ENCODE measurements at places on chromosomes 4 and X. TPM values are rescaled to one million over a fixed set of nuclear protein-coding genes. Genes with fewer than 3 reads are reported as not detected.

NHS gene
- 11.4 TPM for total RNA-seq

RHOXF1 gene
- total RNA-seq = 1.2 TPM

PFKFB1 gene
- total RNA-seq = 18.5 TPM

MMRN1 gene
- 16.7 TPM for total RNA-seq

RNF113A gene
- 10.1 TPM for total RNA-seq

CLDN2 gene
- total RNA-seq = 1.5 TPM

AR gene
- total RNA-seq = 19.3 TPM

SLC49A3 gene
- total RNA-seq = 19.0 TPM

- DNase-seq = no peak
Measured at GRCh38 chr4:12933760-12934221, 550.3 kb downstream of the RAB28 start.

DNA sequence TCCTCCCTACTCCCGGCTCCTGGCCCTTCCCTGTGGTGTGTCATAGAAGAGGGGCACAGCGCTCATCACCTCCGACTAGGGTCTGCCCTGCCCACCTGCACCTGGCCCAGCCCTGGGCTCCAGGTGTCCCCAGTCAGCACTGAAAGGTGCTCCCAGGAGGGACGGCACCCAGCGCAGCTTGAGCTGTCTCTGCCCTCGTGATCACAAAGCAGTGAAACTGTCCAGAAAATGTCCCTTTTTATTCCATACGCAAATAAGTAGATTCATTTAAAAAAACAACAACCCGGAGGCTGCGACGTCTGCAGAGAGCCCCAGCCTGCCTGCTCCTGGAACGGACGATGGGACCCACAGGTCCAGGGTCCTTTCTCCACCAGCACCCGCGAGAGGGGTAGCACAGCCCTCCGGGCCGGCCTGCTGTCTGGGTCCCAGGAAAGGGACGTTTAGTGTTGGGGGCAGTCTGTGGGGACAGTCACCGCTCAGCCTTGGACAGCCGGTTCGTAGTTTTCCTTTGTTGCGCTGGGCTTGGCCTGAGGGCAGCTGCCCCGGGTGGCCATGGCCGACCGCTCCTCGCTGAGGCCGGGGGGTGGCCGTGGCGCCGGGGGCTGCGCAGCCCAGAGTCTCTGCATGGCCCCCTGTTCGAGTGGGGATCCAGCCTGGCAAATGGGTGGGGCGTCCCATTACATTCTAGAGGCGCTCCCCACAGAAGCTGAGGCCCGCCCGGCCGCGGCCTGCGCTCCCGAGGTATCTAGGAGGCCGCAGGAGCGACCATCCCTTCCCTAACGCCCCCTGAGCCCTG lies 4.6 kb downstream of the HMX1 start:
- DNase-seq = no peak

DNA sequence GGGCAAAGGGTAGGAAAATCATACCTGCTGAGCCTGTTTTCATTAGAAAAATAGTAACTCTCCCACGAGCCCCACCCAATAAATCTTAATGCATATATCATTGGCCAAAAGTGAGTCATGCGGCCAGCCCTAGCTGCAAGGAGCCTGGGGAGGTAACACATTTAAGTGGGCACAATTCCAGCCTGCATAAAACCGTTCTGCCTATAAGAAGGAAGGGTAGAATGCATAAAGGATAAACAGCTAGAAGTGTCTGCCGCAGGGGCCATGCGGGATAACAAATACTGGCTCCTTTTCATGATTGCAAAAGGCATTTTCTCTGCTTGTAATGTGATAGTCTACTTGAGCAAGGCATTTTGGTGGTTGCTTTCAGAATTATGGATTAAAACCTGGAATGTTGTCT lies 37.1 kb downstream of the EFHC2 start:
- no peak for DNase-seq

- DNase-seq = no peak
Measured at GRCh38 chr4:90162566-90162965, 35.4 kb downstream of the CCSER1 start.

DNA sequence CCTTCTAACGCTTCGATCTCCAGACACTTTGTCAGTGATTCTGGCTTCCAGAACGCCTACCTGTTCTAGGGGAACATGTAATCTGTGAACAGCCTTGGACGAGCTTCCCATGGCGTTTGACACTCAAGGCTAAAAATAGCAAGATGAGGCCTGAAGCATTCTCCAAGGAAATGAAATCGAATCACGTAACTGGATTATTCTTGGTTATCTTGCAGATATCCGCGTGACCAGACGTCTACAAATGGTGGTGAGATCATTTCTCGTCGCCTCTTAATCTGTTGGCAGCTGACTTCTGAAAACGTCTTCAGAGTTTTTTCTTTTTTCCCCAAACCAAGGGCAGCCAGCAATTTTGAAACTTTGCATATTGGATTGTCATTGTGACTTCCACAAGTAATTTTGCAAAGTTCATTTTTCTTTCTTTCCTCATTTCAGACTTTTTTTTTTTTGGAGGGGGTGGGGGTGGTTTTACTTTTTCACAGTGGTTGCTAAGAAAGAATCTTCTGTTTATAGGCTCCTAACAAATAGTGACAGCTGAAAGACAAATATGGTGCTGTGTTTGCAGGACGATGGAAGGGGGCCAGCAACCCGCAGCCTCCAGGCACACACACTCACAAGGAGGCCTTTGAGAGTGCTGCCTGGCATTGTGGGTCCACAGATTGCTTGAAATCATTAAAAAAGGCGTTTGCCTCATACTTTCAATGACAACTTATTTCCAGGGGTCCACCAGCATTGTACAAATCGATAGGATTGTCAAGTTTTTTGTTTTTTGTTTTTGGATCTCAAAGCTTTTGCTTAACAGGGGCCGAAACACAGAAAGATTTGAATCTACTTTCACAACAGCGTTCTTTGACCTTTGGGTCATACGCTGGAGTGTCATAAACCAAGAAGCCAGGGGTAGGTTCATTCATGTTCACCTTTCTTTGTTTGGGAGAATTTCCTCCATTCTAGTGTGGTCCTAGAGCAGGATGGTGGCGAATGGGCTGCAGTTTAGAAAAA lies 32.4 kb upstream of the PDLIM3 start:
- DNase-seq = no peak

GRCh38 chr4:73252001-73252400 lies 6.6 kb downstream of the ANKRD17 start:
- no peak for DNase-seq

GRCh38 chr4:173171987-173172386 lies 3.4 kb downstream of the GALNT7 start:
- DNase-seq = no peak

GRCh38 chrX:147847999-147848398 lies 63.7 kb upstream of the FMR1 start:
- no peak for DNase-seq

DNA sequence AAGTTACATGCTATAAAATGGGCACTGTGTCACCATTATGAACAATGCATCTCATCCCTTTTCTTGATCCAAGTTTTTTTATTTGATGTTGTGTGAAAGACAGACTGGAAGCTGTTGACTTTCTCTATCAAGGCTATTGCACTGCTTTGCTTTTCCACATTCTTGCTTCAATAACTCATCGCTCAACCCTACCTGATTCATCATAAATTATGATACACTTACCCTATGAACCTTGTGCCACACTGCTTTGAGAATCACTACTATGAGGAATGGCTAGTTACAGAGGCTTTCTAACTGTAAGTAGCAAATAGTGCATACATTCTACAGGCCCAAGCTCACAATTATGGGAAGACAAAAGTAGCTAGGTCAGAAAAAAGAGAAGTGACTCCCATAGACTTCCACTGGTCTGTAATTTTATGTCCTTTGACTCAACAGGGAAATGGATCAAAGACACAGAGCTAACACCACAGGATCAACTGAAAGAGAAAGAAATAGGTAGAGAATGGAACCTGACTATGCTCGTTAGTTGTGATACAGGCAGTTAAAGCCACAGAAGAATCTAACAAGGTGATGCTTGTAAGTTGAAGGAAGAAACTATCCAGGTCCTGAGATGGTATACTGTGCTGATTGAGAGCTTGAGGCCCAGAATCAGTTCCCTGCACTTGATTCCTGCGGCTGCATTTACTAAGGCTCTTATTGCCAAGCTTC lies 163.5 kb downstream of the PPP3CA start:
- no peak for DNase-seq

DNA sequence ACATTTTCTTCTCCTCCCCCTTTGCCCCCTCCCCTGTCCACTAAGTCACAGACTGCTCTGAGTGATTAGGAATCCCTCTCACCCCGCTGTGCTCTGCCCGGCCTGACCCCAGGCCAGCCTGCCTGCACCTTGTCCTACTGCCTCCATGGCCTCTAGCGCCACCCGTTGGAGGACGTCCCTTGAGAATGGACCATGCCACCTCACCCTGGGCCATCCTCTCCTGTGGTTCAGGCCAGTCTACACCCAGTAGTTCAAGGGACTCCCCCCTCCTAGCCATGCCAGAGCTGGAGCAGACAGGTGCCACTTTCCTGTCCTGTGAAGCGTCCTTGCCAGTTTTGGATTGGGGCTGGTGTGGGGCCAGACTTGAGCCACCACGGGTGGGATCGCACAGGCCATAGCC lies 9.7 kb upstream of the IRAK1 start:
- DNase-seq = no peak

- DNase-seq = no peak
Measured at GRCh38 chrX:21847342-21847741, 7.9 kb downstream of the MBTPS2 start.

GRCh38 chr4:152265149-152265621 lies 270.7 kb downstream of the FBXW7 start:
- no peak for DNase-seq

DNA sequence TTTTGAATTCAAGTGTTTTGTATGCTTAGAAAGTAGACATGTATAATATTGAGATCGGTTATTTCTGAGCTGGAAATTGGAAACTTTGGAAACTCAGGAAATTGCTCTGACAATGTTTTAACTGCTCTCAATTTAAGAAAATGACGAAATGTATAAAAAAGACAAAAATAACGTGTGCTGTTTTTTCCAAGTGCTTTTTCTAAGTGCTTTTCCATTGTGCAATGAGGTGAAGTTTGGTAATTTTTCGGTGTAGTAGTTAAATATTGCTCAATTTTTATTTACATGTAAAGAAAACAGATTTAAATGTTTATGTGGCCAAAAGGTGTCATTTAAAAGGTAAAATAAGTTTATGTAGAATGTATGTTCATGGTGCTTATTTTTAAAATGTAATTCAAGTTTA lies 39.4 kb upstream of the RHOH start:
- no peak for DNase-seq

Measured in mesenteric fat pad (tissue), 1 donor.